ENCODE measurements at places on chromosomes 12 and 14.

GRCh38 chr12:91857813-91858542 is 287.7 kb downstream of the BTG1 start:
- no peak for DNase-seq

DNA sequence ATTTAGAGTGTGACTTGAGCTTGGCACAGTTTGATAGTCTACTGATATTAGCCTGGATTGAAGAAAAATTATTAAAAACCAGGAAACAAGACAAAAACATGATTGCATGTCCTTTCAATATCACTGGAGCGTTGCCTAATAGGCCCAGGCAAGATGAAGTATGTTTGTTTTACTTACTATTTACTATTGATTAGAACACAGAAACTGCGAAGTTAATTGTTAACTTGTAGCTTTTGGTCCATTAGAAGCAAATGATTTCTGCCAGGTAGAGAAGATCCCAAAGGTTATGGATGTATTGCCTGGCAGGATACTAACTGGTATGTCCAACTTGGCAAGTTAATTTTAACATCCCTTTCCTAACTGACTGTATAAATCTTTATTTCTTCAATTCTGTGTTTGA is 268.9 kb downstream of the ETNK1 start:
- DNase-seq, result no peak

DNA sequence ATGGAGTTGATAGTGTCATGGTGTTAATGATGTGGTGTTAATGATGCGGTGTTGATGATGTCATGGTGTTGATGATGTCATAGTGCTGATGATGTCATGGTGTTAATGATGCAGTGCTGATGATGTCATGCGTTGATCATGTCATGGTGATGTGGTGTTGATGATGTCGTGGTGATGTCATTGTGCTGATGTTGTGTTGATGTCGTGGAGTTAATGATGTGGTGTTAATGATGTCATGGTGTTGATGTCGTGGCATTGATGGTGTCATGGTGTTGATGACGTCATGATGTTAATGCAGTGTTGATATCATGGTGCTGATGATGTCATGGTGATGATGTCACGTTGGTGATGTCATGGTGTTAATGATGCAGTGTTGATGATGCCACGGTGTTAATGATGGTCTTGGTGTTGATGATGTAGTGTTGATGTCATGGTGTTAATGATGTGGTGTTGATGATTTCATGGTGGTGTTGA is 49.1 kb upstream of the RIMBP2 start:
- DNase-seq, result peak; percentile 81

GRCh38 chr12:40382217-40382616 is 157.4 kb downstream of the LRRK2 start:
- no peak for DNase-seq

- no peak for DNase-seq
Observed at GRCh38 chr14:67131691-67132090, 57.5 kb upstream of the GARIN2 start.

DNA sequence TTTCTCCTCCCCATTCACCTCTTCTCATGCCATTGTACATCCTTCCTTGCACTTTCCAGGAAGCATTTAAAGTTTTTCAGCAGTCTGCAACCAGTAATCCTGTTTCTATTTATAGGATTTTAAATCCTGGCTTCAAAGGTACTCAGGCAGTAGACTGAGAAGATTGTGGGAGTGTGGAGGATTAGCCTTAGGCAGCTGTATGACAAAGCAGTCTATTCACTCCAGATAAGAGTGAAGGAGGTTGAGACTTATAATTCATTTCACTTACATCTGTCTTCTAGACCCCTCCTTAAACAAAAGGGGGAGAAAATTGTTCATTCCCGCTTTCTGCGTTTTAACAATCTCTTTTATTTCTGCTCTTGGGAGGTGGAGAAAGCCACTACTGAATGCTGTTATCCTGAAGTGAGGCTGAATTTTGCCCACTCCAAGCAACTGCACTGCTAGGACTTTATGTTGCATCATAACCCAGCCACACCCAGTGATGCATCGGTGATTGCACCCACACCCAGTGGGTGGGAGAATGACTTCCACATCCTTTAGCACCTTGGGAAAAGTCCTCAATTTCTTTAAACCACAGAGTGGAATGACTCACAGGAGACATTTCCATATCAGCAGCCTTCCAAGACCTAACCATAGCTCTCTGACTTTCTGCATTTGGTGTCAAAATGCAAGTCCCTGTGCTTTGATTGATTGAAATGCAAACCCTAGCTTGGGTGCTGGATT is 382.5 kb upstream of the ATP2B1 start:
- DNase-seq, result peak; percentile 55

GRCh38 chr12:112126911-112127310 is 1.6 kb downstream of the TRAFD1 start:
- DNase-seq, result no peak

Data from brain (organoid and tissue), 16 donors.